Stimulated activated naive B cell treated with anti-CD40 and anti-IgM and Interleukin-4, amounts not matched to agents 10 μg/mL and 1 μg/mL and 100 μg/mL, for 72 hours (primary cell): ENCODE measurements at places on chromosomes 6 and 20.

DNA sequence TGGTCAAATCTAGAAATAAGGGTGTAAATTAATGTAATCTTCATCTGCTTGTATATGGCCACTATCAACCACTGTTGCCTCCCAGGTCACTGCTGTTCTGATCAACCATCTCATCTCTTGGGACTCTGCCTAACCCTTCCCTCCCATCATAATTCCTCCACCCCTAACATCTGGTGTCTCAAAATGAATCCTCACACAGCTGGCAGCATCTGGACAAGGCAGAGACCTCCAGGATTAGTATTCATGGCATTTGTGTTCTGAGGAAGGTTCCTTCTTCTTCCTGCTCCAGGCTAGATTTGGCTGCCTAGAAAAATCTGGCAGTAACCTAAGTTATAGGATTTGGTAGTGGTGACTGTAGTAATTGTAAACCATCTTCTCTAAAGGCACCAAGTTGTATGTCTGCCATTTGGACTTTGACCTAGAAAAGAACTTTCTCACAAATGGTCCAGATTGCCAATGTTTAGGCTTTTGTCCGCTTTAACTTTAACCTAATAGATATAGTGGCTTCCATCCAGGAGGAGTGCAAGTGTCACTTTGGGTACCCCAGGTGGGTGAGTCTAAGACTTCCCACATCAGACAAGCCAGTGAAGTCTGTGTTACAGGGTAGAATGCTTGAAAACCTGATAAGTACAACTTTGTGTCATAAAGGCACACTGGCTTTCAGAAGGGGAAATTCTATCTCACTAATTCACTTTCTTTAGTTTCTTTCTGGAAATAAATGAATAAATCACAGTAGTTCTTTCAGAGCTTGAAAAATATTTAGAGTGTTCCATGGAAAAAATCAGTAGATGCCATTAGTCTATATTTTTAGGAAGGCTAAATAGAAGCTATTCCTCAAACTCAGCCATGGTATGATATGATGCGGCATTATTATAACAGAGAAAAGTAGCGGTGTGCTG lies 3.0 kb upstream of the PHACTR2 start:
- no peak for DNase-seq

DNA sequence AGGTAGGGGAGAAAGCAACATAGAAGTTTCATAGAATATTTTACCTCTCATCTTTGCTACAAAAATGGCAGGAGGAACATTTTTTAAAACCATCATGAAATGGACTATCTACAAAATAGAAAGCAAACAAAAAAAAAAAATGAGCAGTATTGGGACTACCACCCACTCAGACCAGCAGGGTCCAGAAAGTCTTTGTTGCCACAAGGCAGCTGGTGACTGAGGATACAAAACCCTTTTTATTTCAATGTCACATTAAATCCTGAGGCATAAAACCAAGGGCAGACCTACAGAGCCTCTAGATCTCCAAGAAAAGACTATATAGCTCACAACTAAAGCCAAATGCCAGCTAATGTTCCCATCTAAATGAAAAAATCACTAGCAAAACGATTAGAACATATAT lies 282.2 kb downstream of the PTPRK start:
- no peak for DNase-seq

DNA sequence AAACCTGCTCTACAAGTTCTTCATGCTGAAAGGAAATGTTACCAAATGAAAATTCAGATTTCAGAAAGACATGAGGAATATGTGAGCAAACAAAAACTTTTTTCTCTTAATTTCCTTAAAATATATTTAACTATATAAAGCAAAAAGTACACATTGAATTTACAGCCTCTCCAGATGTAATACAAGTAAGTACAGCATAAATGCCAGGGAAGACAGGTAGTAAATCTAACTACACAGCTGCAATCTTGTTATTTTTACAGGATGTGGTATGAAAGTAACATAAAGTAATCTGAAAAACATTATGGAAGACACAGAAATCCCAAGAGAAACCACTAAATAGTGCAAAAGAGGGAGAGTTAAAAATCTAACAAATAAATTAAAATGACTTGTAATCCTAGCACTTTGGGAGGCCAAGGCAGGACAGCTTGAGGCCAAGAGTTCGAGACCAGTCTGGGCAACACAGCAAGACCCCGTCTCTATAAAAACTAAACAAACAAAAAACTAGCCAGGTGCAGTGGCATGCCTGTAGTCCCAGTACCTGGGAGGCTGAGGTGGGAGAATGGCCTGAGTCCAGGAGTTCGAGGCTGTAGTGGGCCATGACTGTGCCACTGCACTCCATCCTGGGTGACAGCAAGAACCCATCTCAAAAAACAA lies 50.7 kb downstream of the FAM8A1 start:
- no peak for DNase-seq

DNA sequence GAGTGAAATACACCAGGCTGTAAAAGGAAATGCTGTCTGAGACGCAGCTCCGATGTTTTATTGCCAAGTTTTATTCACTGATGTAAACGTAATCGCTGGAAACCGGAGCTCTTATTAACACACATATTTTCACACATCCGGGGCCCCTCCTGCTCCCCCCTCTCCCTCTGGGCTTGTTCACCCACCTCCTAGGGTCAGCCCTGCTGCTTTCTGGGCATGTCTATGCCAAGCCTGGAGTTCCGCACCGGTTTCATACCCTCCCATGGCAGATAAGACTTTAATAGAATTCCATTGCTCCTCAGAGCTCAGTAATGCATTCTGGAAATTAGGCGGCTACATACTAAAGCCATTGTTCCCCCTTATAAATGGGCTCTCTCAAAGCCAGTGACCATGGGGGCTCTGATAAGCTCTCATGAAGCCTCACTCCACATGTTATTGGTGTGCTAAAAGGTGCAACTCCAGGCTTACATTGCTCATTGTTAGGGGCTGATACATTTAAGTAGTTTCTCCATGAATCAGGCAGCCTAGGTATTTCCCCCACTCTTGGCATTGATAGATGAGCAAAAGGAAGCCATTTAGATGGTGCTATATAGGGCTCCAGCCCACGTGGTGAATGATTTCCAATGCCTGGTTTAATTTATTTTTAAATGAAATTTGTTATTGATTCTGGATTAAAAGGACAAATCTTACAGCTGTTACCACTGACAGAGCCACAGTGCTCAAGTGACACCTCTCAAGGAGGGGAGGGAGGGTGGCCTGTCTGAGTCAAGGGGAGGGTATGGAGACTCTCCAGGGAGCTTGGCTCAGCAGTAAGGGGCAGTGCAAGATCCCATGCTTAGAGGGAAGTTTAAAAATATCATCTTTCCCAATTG lies 4.5 kb upstream of the VSTM2L start:
- no peak for DNase-seq

GRCh38 chr6:18395856-18396197 lies 8.7 kb downstream of the RNF144B start:
- DNase-seq, result no peak

GRCh38 chr6:44275749-44276648 lies 5.7 kb downstream of the TMEM151B start:
- no peak for DNase-seq

DNA sequence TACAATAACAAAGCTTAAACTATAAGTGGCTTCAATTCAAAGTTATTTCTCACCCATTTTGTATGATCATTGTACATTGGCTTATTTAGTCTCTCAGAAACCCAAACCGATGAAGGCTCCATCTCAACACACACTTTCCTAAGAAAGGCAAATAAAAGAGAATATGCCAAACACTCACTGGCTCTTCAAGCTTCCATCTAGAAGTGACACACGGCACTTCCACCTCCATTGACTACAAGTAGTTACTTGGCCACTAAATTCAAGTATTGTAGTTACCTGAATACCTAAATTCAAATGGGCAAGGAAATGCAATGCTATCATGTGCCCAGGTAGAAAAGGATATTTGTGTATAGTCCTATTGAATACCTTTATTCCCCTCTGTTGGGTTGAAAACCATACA lies 170.6 kb downstream of the OGFRL1 start:
- no peak for DNase-seq

DNA sequence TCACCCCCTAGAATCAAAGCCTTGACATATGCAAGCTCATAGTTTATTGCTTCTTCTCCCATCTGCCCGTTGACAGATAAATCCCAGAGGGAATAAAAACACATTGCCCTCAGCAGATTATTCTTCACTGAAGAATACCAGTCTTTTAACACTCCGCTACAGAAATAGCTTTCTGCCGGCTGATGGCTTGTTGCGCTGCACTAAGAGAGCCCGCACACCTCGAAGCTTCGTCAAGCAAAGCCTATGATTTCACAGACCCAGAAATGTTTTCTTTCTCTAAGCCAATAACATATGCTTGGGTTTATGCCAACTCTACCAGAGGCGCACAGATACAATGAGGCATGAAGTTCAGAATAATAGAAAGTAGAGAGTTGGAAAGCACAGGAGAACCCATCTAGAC lies 208.9 kb upstream of the FOXQ1 start:
- DNase-seq, result no peak

- DNase-seq, result no peak
Measured at GRCh38 chr6:37990762-37991525, 171.4 kb downstream of the ZFAND3 start.
